ENCODE measurements at places on chromosomes 12 and 14.

GRCh38 chr12:27193106-27193505 lies 51.0 kb upstream of the STK38L start:
- DNase-seq, result no peak

DNA sequence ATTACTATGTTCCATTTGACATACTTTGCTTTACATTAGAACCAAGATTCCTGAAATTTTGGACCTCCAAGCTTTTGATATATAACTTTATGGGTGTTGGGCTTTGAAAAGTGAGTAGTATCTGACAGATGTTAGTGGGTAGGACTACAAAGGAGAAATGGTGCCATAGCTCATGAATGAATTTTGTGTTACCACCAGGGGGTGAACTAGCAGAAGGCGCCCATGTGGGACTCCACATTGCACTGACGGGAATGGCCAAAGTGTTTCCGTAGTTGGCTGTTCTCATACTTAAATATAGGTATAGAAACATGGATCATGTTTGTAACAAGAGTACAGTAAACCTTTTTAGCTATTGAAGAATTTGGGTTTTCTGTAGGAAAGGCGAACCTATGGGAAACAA lies 337.5 kb downstream of the FLRT2 start:
- DNase-seq, result no peak

- DNase-seq, result no peak
Observed at GRCh38 chr12:49974231-49974675, 1.5 kb downstream of the AQP6 start.

- no peak for DNase-seq
Observed at GRCh38 chr12:70044167-70044566, 199.1 kb upstream of the CNOT2 start.

DNA sequence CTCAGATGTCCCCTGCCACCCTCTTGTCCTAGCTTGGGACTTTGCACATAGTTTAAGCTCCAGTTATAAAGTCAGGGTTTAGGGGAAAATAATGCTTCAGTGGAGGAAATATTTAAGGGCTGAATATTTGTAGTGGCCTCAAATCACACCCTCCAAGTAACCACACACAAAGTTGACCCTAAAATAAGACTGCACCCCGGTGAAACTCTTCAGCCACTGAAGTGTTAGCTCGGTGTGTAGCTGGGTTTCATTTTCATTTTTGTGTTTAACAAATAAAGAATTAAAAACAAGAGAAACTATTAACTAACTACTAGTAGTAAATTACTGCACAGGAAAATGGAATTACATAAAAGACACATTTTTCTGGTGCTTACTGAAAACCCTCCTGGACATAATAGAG lies 14.8 kb upstream of the BCL11B start:
- no peak for DNase-seq

GRCh38 chr12:1661553-1662335 lies 29.1 kb upstream of the ADIPOR2 start:
- DNase-seq, result peak; percentile 89

GRCh38 chr14:104871656-104872468 lies 6.8 kb downstream of the CEP170B start:
- DNase-seq, result no peak

GRCh38 chr12:105348561-105348960 lies 18.1 kb downstream of the C12orf75 start:
- no peak for DNase-seq

DNA sequence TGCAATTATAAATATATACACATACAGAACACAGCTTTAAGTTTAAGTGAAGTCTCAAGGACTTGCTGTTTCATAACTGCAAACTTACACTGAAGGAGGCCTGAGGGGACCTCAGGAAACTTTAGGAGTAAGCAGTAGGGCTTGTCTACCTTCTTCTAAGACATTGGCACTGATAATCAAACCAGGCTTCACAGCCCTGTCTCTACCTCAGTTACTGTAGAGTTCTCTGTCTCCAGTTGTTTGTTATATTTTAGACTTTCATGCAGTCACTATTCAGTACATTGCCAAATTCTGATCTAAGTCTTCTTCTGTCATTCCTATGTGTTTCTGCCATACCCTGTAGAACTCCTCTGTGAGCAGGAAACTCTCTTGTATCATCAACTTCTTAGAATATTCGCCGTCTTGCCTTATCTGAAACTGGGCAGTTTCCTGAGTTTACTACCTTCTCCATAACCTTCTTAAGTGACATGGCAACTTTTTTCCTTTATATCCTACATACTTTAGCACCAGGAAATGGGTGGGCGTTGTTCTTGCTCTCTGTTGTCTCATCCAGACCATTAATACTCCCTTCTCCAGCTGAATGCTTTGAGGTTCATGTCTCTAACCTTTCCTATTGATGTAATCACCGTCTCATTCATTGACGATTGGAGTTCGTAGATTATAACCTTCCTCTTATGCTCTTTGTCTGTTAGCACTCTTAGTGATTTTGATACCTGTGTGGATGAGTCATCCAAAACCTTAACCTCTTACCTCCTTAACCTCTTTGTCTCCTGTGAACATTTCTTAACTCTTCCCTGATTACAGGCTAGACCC lies 11.4 kb downstream of the APAF1 start:
- no peak for DNase-seq

- no peak for DNase-seq
Observed at GRCh38 chr12:117563007-117563406, 201.6 kb upstream of the NOS1 start.

GRCh38 chr14:100664841-100665510 lies 61.7 kb upstream of the DLK1 start:
- no peak for DNase-seq

DNA sequence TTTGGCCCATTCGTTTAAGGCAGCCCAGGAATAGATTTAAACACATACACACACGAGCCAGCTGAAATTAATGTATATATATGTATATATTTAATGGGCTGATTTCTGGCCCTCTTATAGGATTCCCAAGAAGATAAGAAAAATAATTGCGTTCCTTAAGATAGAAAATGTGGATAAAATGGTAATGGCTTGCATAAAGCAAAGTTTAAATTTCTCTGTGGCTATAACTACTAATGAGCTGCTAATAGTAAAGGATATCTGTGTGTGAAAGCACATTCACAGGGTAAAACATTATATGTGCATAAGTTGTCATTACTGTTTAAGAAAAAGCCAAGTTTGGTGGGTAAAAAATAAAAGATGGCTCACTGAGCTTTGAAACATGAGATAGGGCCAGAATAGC lies 133.6 kb upstream of the AMIGO2 start:
- DNase-seq, result no peak

- DNase-seq, result no peak
Observed at GRCh38 chr12:91616416-91616815, 433.8 kb upstream of the DCN start.

DNA sequence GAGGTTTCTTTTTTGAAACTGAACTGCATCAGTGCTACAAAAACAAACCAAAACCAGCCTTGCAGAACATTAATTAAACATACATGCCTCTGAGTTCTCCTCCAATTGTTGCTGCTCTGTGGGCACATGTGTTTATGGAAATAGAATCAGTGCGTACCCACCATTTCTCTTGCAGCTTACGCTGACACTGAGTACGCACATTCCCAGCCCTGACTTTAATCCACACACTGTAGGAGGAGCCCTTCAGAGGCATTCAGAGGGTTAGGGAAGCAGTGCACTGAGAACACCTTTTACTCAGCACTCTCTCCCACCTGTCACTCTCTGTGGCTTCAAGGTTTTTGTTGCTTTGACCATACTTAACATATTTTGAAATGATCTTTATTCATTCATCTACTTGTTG lies 250.5 kb upstream of the PWP1 start:
- no peak for DNase-seq

GRCh38 chr14:61401461-61401860 lies 80.1 kb downstream of the PRKCH start:
- DNase-seq, result no peak

DNA sequence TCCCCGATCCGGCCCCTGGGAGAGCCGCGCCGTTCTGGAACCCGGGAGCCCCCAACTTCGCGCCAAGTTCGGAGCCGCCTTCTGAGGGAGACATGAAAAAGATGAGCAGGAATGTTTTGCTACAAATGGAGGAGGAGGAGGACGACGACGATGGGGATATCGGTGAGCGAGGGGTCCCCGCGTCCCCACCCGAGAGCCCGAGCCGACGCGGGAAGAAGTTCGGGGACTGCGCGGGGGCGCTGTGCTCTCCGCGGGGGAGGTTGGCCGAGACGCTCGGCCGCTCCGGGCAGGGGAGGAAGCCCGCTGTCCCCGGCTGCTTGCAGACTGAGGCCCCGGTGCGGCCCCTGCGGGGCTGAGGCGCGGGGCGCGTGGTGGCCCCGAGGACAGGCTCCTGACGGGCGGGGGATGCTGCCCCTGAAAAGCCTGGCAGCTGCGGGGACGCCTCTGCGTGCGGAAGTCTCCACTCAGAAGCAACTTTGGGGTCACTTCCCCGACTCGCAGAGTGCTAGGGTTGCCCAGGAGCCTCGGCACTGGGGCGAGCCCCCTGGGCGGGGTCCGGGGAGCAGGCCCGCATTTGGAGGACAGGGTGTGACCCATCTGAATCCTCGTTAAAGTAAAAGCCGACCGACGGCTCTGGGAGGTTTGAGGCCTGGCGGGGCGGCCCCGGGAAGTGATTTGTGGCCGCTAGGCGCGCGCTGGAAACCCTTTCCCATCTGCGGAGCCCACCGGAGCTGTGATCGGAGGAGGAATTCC lies 511 bp downstream of the ANO6 start:
- peak; percentile 43 for DNase-seq

GRCh38 chr12:116853507-116853906 lies 27.7 kb downstream of the HRK start:
- DNase-seq, result no peak

DNA sequence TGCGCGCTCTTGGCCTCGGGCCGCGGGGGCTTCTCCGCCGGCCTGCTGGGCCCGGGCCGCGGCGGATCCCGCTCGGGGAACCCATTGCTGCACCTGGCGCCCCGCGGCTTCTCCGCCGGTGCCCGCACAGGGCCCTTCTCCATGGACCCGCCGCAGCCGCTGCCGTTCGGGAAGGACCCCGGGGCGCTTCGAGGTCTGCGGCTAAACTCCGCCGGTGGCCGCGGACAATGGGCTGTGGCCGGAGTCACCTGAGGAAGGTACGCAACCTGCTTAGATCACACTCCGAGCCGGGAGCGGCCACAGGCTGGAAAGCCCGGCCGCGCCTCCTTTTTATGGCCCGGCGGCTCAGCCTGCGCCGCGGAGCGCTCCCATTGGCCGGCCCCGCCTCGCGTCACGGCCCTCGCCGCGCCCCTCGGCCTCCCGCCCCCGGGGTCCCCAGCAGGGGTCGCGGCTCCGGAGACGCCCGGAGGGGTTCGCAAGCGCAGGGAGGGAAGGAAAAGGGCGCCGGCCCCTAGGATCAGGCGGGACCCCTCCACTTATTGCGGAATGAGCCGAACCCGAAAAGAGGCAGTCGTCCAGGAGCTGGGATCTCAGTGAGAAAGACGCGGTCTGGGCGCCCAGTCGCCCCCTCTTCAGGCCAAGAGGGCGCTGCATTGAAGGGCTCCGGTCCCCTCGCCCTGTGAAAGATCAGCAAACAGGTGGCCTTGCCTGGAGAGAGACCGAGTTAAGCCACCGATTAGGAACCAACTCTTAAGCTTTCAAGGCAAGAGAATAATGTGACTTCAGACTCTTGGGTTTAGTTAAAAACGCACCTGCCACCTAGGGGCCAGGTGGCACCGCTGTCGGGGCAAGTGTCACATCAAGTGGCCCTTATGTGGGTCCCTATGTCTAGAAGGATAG lies at the start of gene GCH1:
GCH1 (minus strand) TSS at position 306 of the 900 bp plus-strand sequence; CDS start at position 143, 163 bp downstream.
- DNase-seq, result peak; percentile 74

DNA sequence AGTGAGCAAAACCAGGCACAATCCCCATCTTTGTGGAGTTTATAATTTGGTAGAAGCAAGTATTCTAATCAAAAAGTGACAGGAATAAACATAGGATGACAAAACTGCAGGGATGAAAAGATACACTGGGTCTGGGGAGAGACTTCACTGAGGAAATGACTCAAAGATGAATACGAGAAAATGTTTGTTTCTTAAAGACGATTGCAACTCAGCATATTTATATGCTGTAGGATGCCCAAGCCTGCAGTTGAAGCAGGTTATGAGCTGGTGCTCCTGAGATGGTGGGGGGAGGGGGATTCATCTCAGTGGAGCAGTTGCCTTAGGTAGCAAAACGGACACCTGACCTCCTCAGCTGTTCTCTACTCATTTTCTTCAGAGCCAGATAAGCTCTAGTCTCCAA lies 13.4 kb upstream of the SLC38A4 start:
- no peak for DNase-seq

GRCh38 chr12:25083211-25083610 lies 111.7 kb downstream of the DNAI7 start:
- no peak for DNase-seq

GRCh38 chr12:77349689-77350370 lies 284.5 kb upstream of the E2F7 start:
- DNase-seq, result no peak

GRCh38 chr14:103943673-103944072 lies 1.3 kb upstream of the RD3L start:
- no peak for DNase-seq

DNA sequence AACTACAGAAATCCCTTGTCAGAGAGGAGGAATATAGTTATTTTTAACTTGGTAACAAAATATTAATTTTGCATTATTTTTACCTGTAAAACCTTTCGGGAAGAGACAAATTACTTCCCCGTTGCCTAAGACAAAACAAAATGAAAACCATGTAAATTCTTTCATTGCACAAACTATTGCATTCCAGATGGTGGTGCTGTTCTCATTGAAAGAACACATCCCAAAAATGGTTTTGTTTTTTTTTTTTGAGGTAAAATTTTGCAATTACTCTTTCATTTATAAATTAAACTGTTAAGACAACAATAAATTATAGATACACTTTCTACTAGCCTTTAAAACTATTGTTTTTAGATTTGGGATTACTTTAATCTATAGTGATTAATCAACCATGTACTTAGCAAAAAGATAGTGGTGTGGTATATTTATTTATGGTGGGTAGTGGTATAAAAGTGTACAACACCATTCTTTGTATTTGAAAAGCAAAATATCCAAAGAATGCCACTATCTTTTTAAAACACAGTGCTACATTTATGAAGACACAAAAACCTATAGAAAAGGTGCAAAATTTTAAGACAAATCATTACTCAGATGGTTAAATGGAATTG lies 115.5 kb downstream of the SLC38A1 start:
- DNase-seq, result peak; percentile 28

DNA sequence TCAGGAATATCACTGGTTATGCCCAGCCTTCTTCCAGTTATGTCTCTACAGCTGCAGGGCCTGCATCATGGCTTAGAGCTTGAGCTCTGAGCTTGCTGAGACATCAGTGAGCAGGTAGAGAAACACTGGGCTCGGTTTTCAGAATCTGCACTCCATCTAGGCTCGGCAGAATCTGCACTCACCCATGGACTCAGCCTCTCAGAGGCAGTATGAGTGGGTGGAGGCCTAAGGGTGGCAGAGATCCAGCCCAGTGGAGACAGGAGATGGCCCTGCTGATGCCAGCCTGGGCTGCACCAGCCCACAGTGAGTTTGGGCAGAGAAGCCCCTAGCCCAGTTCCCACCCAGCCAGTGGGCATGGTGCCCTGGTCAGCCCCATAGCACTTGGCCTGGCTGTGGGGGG lies 12.8 kb downstream of the KRT80 start:
- no peak for DNase-seq

- DNase-seq, result no peak
Observed at GRCh38 chr12:63934936-63935335, 90.4 kb downstream of the SRGAP1 start.

Data from central memory CD4-positive, alpha-beta T cell (primary cell).